Liver (tissue), 10 donors: ENCODE measurements at places on chromosomes 3 and 15.

- DNase-seq: no peak
Observed at GRCh38 chr3:13844286-13844685, 35.6 kb downstream of the WNT7A start.

DNA sequence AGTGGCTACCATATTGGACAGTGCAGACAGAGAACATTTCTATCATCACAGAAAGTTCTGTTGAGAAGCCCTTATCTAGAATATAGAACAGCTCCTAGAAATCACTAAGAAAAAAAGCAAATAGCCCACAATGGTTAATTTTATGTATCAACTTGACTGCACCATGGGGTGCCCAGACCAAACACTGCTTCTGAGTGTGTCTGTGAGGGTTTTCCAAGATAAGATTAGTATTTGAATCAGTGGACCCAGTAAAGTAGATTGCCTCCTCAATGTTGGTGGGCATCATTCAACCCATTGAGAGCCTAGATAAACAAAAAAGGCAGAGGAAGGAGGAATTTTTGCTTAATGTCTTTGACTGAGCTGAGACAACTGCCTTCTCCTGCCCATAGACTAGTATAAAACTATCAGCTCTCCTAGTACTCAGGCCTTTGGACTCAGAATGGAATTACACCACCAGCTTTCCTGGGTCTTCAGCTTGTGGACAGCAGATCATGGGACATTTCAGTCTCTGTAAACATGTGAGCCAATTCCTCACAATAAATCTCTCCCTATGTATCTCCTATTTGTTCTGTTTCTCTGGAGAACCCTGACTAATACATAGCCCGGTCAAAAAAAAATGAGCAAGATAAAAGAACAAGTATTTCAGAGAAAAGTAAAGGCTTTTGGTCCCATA, 55.9 kb upstream of the OXTR start:
- no peak for DNase-seq

GRCh38 chr15:95591886-95592285, 738.6 kb upstream of the NR2F2 start:
- DNase-seq: no peak

GRCh38 chr3:112018712-112019111, 15.8 kb upstream of the TMPRSS7 start:
- DNase-seq: no peak

DNA sequence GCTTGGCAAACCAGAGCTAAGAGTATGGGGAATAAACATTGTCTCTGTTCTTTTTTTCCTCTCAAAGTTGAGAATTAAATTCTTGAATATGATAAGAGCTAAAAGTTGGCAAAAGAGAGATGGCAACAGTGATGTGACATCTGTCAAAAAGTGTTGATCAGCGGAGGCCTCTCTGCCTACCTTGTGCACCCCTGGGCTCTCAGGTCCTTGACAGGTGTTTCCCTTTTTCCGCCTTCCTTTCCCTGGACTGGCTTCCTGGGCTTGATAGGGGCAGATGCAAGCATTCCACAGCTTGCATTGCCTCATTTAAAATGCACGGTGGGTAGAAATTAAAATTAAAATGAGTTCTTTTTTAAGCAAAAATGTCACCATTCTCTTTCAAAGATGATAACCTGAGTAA, 84.2 kb downstream of the NSUN3 start:
- DNase-seq: no peak

GRCh38 chr3:189737071-189737470, 105.9 kb downstream of the TP63 start:
- no peak for DNase-seq

- no peak for DNase-seq
Observed at GRCh38 chr3:158820521-158820920, 18.7 kb downstream of the MFSD1 start.

GRCh38 chr15:42933886-42934667, 13.5 kb upstream of the TTBK2 start:
- DNase-seq: no peak

DNA sequence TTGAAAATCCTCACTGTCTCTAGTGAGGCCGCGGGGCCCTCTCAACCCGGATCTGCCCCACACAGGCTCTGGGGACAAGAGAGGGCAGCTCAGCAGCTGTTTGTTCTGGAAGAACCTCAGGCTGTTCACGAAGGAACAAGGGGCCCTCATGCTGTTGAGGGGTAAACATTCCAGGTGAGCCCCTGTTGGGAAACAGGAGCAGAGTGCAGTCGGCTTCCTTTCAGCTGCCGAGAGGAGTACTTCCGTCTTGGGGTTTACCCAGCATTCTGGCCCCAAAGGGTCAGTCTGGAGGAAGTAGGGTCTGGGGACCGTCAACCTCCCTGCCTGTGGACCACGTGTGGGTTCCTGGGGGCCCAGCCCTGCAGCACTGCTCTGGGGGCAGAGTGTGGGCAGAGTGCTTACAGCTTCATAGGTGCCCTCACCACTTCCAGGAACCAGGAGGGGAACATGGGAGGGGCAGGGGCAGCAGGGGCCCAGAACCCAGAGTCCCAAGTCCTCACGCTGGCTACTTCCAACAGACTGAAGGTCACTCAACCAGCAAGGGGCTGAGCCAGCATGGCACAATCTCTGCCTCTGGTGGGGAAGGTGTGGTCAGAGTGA, 49.2 kb upstream of the CTSH start:
- DNase-seq: no peak

DNA sequence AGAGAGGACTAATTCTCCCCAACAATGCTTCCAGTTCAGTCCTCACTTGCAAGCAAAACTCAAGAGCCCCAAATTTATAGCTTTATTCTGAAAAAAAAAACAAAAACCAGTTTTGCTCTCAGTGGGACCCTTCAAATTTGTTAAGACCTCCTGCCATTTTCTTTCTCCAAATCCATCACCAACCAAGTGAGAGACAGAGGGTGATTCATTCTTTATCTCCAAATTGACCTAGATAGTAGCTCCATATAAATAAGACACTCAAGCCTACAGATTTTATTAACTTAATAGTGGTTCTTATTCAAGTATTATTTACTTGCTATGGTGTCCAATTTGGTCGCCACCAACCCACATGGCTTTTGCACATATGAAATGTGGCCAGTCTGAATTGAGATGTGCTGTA, 195.8 kb downstream of the RORA start:
- no peak for DNase-seq

DNA sequence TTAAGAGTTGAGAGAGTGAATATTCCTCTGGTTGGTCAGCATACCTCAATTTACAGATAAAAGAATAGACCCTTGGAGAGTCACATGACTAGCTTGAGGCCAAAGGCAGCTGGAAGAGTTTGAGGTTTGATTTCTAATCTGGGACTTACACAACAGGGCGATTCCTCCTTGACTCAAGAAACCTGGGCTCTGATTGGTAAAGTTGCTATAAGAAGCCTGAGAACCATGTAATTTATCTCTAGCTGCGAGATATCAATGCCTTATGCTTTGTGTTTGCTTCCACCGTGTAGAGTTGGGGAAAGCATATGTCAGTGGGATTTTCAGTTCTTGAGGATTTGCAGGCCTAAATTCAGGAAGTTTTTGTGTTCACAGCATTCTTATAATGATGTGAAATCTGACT, 206.0 kb downstream of the KLHL25 start:
- no peak for DNase-seq

DNA sequence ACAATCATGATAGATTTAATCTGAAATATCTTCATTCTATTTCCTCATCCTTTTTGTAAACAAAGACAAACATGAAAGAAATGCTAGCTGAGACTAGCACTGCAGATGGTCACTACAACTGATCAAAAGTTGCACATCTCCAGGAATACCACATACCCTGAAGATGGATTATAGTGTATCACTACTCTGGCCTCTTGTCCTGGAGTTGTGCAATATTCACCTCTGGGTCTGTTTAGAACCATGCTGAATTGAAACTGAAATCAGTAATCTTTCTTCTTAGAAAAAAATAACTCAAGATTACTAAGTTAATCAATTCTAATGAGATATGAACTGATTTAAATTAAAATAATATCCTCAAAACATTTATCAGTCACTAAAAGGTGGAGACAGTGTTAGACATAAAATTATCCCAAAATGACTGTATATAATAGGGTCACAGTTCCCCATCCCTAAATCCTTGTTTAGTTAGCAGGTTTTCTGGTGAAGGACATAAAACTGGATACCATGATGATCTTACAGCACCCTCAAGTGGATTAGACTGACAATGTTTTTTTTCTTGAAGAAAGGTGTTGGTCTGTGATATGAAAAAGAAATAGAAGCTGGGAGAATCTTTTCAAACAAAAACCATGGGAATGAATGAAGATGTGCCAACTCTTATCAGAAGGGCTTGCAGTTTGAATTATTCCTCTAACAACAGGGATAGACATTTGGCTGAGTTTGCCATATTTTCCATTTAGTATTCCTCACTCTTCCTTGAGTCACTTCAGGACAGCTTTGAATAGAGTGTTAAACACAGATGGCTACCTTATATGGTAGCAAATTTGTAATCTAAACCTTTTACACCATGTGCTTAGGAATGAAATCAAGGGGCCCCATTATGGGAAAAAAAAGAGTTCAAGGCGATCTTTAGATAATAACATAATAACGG, 7.1 kb upstream of the TTC14 start:
- DNase-seq: no peak

GRCh38 chr3:148903022-148903442, 37.9 kb downstream of the CPA3 start:
- no peak for DNase-seq
